ENCODE measurements at places on chromosomes 7 and 10. TPM values are rescaled to one million over a fixed set of nuclear protein-coding genes. Genes with fewer than 3 reads are reported as not detected.

ZNF503 gene
- 9.7 TPM for total RNA-seq

VSTM2A gene
- not detected for total RNA-seq

STEAP1B gene
- 0.29 TPM for total RNA-seq

EPHB4 gene
- 55.0 TPM for total RNA-seq

SNX10 gene
- total RNA-seq: 7.4 TPM

ALDH18A1 gene
- 78.3 TPM for total RNA-seq

KNDC1 gene
- 0.19 TPM for total RNA-seq

HABP2 gene
- not detected for total RNA-seq

GPR15LG gene
- 304 TPM for total RNA-seq

GPC2 gene
- 0.83 TPM for total RNA-seq

HOXA11 gene
- total RNA-seq: not detected

RBP4 gene
- not detected for total RNA-seq

SFR1 gene
- total RNA-seq: 2.7 TPM

CDK5 gene
- total RNA-seq: 3.8 TPM

ZNF22 gene
- 3.6 TPM for total RNA-seq

PDE1C gene
- 4.8 TPM for total RNA-seq

NME8 gene
- total RNA-seq: not detected

OR2A7 gene
- total RNA-seq: 9.7 TPM

GBX1 gene
- total RNA-seq: not detected

CPVL gene
- total RNA-seq: 24.1 TPM

PPP1R17 gene
- total RNA-seq: not detected

THSD7A gene
- 2.5 TPM for total RNA-seq

SRRM3 gene
- 8.0 TPM for total RNA-seq

STN1 gene
- total RNA-seq: 52.8 TPM

TRPV6 gene
- 2.5 TPM for total RNA-seq

CAV2 gene
- 80.1 TPM for total RNA-seq

UBTD1 gene
- total RNA-seq: 5.0 TPM

MYO3A gene
- 3.1 TPM for total RNA-seq

EVX1 gene
- not detected for total RNA-seq

VWA2 gene
- 5.7 TPM for total RNA-seq

ZMIZ1 gene
- 28.2 TPM for total RNA-seq

KCND2 gene
- not detected for total RNA-seq

CFAP70 gene
- total RNA-seq: 0.22 TPM

EGFR gene
- 66.1 TPM for total RNA-seq

ZSCAN25 gene
- total RNA-seq: 8.0 TPM

GPR85 gene
- 0.19 TPM for total RNA-seq

HPSE2 gene
- total RNA-seq: 5.3 TPM

SPDYE6 gene
- total RNA-seq: not detected

CDH23 gene
- total RNA-seq: 5.9 TPM

FZD8 gene
- 1.1 TPM for total RNA-seq

MLXIPL gene
- 0.53 TPM for total RNA-seq

ACHE gene
- total RNA-seq: 1.5 TPM
